ENCODE measurements at places on chromosomes 5 and 9.

- DNase-seq, result no peak
Measured at GRCh38 chr9:86765746-86766430, 181.4 kb downstream of the GAS1 start.

DNA sequence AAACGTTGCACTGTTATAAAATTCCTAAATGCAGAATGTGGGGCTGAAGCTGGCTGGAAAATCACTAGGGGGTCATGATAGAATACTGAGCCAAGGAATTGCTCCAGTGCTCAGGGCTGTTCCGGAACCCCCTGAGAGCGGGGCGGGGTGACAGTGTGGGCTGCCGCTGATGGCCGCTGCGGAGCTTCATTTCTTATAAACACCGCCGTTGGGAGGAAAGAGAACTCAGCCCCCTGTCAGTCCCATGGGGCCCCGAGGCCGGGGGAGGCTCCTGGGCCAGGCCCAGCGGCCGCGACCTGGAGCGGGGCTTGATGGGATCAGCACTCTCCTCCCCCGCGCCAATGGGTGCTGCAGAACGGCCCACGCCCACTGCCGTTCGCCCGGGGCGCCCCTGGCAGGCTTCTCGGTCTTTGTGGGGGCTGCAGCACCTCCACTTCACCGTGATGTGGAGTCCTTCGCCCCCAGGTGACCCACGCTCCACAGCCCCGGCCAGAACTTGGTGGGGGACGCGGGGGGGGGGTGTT lies 5.2 kb upstream of the IRF1 start:
- no peak for DNase-seq

- DNase-seq, result no peak
Measured at GRCh38 chr9:119861842-119862241, 492.6 kb upstream of the BRINP1 start.

- DNase-seq, result no peak
Measured at GRCh38 chr5:91141642-91142041, 241.5 kb downstream of the ARRDC3 start.

DNA sequence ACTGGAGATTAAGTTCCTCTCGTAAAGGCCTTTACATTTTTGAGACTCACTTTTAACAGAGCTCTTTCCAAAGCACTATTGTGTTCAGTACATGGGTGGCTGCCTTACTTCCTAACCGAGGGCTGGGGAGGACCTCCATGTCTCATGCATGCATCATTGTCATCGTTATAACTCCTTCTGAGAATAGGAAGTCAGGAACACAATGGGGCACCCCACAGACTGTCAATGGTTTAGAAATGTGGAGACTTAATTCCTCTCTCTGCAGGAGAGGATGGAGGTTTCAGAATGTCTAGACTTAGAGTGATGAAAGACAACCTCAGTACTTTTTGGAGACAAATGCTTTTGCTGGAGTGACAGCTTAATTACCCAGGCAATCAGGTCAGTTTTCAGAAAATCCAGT lies 83.9 kb downstream of the PRLR start:
- no peak for DNase-seq

DNA sequence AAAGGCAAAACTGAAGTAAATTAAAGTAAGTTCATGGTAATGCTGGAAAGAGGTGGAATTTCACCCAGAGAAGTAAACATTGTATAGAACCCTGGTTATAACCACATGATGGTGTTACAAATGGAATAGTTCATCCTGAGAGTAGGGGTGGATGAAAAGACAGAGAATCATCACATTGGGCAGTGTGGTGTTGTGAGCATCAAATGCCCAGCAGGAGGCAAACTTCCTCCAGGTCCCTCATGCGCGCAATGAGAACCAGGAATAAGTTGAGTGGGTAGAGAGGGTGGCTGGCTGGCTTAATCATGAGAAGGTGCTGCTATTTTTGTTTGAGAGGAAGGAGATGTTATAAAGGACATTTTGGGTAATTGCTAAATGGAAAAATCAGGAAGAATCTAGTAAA lies 163.3 kb upstream of the HMHB1 start:
- DNase-seq, result no peak

DNA sequence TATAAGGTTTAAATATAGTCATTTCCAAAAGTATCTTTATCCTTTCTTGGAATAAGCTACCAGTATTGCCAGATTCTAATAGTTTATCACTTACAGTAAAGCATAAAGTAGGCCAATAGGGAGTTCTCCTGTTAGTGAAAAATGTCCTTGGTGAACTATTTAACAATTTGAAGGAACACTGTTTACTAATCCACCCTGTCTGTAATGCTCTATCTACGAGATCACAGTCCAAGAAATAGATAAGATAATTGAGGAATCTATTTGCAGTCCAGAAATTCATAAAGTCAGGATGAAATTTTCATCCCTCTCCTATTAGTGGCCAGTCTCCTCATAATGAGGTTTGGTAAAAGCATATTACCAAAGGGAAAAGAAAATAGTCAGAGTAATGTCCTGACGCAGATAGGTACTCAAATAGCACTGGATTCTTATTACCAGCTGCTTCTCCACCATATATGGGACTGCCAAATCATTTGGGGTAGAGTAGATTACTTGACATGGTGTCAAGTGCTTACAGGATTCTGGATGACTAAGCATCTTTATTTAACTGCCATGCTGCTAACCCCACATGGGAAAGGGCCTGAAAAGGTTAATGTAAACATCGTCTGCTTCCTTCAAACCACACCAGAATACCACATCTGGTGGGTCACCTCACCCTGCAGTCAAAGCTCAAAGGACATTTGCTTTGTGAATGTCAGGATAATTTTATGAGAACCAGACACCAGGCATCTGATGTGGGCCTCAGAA lies 808.1 kb downstream of the EFNA5 start:
- DNase-seq, result no peak

GRCh38 chr5:851553-851952 lies 767 bp upstream of the ZDHHC11 start:
- DNase-seq, result no peak

DNA sequence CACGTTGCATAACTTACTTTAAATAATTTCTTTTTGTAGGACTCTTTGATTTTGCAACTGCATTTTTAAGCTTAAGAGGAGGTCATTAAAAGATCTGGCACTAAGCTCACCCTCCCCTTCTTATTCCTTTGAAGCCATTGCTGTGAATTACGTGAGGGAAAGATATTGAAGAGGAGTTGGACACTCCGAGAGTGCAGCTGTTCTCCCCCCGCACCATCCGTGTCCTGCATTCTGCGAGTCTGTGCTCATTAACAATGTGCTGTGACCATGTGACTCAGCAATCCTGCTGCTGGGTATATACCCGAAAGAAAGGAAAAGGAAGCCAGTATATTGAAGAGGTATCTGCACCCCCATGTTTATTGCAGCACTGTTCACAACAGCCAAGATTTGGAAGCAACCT lies 40.0 kb downstream of the NXNL2 start:
- DNase-seq, result no peak

DNA sequence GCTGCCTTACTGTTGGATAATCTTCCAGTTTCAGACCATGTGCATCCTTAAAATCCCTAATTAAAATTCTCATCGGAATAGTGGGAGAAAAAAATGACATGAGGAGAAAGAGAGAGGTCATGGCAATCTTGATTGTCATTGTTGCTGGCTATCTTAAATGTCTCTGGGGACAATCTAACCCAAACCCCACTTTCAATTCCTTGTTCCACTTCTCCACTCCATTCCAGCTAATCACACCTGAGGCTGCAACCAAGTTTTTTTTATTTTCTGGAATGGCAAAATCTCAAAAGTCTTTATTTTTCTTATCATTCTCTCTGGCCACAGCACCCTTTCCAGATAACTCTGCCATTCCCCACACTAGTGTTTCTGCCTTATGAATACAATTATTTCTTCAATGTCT lies 171.9 kb upstream of the RASA1 start:
- no peak for DNase-seq

DNA sequence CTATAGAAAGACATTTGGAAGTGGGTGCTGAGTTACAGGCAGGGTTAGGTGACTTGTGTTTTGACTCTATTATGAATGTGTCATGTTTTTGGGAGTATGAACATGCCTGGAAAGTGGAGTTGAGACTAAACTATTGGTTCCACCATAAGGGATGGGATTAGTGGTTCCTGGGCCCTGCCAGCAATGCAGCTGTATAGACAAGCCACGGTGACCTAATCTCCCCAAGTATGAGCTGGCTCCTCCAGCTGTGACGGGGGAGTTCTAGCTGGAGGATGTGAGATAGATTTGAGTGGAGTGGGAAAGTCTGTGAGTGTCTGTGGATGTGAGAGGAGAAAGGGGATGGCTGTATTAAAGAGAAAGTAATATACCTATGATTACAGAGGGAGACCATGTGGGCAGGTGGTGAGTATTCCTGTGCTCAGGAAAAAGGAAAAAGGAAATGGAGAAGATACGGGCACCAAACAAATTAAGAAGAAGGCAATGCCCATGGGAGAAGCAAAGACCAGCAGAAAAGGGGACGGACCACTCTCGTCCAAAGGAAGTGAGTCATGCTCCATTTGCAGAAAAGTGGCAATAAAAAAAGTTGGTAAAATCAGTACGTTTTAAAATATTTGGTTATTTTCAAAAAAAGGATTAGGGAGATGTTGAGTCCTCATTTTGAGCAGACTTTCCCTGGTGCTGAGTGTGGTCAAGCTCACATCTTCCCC lies 48.3 kb upstream of the ICE1 start:
- no peak for DNase-seq

GRCh38 chr5:98844865-98845264 lies 71.4 kb downstream of the RGMB start:
- no peak for DNase-seq

DNA sequence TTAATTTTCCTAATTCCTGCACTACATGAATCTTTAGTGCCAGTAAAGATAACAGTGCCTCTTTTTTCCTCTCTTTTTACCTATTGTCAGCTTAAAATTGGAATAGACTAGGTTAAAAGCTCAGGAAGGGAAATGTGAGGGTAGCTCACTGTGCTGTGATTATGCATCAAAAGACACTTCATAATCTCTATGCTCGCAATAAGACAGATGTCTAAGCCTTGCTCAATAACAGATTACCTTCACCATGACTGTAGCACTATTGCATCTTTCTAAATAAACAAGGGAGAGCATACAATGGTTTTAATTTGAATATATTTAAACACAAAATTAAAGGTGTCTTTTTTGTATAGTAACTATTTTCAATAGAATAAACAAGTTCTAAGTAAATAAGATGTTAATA lies 130.1 kb downstream of the FBN2 start:
- DNase-seq, result no peak

- no peak for DNase-seq
Measured at GRCh38 chr9:38096238-38096805, 27.3 kb upstream of the SHB start.

- DNase-seq, result no peak
Measured at GRCh38 chr5:39547553-39548154, 122.9 kb upstream of the DAB2 start.

GRCh38 chr5:59286510-59286909 lies 607.0 kb downstream of the PDE4D start:
- no peak for DNase-seq

- DNase-seq, result no peak
Measured at GRCh38 chr9:20048437-20048836, 259.6 kb upstream of the SLC24A2 start.

- DNase-seq, result no peak
Measured at GRCh38 chr9:138022121-138022741, 144.6 kb downstream of the CACNA1B start.

- no peak for DNase-seq
Measured at GRCh38 chr9:133597316-133597957, 11.8 kb downstream of the FAM163B start.

DNA sequence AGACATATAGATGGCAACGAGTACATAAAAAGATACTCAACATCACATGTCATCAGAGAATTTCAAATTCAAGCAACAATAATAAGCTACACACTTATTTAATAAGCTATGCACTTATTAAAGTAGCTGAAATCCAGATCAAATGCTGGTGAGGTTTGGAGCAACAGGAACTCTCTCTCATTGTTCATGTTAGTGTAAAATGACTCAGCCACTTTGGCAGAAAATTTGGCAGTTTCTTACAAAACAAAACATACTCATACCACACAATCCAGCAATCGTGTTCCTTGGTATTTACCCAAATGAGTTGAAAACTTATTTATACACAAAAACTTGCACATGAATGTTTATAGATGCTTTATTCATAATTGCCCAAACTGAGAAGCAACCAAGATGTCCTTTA lies 131.5 kb upstream of the NFIL3 start:
- no peak for DNase-seq

GRCh38 chr9:113289091-113289490 lies 13.6 kb downstream of the PRPF4 start:
- DNase-seq, result no peak

- no peak for DNase-seq
Measured at GRCh38 chr5:38607396-38607795, 51.0 kb upstream of the LIFR start.

- no peak for DNase-seq
Measured at GRCh38 chr9:70951749-70952727, 169.4 kb downstream of the TRPM3 start.

GRCh38 chr5:53917826-53918225 lies 357.4 kb downstream of the NDUFS4 start:
- no peak for DNase-seq

DNA sequence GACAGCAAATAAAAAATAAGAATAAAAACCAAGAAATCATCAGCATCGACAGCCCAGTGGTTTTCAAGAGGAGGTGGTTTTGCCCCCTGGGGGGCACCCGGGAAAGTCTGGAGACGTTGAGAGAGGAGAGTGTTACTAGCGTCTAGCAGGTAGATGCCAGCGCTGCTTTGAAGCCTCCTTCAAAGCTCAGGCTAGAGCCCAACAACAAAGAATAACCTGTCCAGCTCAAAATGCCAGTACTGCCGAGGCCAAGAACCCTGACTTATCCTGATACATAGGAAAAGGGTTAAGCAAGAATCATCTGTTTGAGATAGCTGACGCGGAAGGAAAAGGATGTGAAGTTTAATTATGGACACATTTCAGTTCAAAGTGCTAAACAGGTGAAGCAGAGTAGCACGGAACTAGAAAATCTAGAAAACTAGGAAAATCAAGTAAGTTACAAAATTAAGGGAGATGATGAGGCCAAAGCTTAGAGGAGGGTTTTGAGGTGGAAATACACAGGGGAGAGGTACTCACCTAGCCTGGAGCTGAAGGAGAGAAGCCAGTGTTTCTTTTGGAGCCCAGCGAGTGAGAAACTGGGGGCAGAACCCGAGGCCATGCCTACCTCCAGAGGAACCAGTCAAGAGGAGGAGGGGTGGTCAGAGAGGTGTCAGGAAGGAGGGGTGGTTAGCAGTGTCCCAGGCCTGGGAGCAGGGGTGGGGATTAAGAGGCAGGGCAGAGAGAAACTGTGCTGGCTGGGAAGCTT lies 121.0 kb upstream of the RETREG1 start:
- no peak for DNase-seq

DNA sequence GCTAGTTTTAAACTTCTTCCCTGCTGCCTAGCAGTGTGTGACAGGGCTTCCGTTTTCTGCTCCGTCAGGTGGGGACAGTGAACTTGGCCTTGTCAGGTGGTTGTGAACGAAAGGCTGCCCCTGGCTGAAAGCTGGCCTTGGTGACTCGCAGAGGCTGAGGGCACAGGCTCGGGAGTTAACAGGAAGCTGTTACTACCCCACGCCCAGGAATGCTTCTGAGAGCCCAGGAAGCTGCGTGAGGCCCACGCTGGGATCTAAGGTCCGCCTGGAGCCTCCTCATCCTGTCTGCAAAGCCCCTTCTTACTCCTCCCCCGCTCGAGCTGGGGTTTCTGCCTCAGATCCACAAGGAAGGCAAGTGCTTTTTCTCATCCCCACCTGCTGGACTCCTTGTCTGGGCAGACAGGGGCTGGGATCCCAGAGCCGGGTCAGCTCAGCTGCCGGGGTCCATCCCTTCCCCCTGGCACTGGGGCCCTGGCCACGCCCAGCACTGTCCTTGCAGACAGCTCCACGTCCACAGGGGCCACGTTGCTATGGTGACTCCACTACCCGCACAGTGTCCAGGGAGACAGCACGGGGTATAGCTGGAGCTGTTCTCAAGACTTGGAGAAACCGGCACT lies 124.7 kb upstream of the TBC1D2 start:
- no peak for DNase-seq
